ENCODE measurements at places on chromosomes 1 and 21. TPM values are rescaled to one million over a fixed set of nuclear protein-coding genes. Genes with fewer than 3 reads are reported as not detected.
A peak's percentile ranks its signal among the peaks of the same experiment; 100 is the strongest.

- DNase-seq = peak; percentile 69
Observed at GRCh38 chr1:1614204-1614953, 921 bp upstream of the MIB2 start.

- no peak for DNase-seq
Observed at GRCh38 chr1:245901037-245901436, 606.0 kb downstream of the SMYD3 start.

- no peak for DNase-seq
Observed at GRCh38 chr21:42703136-42703908, 49.9 kb downstream of the PDE9A start.

DNA sequence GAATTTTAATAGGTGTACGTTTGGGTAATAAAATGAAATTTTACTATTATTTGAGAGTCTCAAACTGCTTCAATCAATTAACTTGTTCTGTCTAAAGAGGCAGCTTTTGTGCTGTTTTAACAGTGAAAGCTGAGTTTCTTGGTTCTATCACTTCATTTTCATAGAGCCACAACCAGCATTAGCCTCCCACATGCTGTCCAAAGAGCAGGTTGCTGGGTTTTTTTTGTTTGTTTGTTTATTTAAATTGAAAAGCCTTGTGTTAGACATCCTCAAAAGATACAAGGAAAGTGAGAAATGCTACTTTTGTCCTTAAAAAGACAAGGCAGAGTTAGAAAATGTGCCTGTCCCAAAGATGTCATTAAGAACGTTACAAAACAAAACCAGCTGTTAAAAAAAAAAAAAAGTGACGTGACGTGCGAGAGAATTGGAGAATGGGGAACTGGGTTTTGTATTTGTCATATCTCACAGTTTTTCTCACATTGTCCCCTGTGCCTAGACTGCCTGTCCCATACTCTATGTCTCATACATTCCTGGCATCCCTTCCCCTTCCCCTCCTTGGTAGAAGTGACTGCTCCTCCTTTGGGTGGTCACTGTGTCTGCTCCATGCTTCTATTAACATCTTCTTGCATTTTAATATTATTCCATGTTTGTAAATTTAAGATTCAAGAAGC, 63.1 kb upstream of the CD34 start:
- no peak for DNase-seq

DNA sequence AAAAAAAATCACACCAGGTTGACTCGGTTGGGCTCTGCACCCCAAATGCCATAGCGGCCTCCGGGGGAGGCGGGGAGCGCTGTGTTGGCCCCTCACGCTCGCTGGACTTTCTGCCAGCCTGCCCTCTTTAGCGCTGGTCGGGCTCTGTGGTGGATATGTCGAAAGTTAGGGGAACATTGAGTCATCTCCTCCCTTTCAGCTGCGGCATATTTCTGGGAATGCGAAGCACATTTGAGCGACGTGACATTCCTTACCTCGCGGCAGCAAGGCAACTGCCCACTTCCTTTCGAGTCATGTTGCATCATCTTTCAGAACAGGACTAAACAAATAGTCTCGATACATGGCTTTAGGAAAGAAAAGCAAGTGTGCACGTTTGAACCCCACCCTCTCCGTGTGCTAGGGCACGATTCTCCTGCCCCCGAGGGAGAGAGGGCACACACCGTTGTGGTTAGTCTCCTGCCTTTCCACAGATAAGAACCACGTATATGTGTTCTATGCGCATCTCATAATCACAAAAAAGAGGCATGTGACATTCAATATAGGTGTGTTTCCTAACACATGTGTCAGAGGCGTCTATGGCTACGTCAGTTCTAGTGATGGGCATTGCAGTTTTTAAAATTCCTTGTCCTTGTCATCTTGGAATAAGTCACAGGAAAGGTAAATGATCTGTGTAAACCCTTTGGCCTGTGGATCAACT, 105.9 kb upstream of the SLC45A1 start:
- DNase-seq = peak; percentile 22

DNA sequence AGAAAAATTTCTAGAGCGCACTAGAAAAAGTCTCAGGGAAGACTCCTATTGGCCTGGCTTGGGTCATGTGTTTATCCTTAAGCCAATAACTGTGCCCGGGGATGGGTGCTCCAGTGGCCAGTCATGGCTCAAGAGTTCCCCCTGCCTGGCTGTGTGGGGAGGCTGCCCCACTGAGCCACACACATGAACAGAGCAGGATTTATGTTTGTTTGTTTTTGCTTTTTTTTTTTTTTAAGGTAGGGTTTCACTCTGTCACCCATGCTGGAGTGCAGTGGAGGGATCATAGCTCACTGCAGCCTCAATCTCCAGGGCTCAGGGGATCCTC, 21.8 kb downstream of the EDN2 start:
- DNase-seq = no peak

DNA sequence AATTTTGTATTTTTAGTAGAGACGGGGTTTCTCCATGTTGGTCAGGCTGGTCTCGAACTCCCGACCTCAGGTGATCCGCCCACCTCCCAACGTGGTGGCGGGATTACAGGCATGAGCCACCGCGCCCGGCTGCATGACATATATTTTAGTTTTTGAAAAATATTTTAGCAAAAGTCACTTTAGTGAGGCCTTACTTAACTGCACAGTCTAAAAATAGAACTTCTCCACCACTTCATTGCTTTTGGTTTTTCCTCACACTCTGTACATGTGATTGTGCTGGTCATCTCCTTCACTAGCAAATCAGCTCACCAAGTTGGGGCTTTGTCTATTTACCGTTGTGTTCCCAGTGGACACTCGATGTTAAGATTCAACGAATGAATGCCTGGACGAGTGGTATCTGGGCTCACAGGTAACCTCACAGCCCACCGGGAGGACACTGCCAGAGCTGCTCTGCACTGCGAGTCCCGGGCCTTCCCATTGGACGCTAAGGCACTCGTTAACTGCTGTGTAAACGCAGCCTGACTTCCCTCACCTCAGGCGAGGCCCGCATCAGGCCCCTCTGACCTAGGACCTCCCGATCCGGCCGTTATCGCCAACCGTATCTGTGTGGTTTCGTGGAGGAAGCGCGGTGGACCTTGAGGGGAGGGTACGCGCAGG, 14.0 kb upstream of the ZNF692 start:
- no peak for DNase-seq

DNA sequence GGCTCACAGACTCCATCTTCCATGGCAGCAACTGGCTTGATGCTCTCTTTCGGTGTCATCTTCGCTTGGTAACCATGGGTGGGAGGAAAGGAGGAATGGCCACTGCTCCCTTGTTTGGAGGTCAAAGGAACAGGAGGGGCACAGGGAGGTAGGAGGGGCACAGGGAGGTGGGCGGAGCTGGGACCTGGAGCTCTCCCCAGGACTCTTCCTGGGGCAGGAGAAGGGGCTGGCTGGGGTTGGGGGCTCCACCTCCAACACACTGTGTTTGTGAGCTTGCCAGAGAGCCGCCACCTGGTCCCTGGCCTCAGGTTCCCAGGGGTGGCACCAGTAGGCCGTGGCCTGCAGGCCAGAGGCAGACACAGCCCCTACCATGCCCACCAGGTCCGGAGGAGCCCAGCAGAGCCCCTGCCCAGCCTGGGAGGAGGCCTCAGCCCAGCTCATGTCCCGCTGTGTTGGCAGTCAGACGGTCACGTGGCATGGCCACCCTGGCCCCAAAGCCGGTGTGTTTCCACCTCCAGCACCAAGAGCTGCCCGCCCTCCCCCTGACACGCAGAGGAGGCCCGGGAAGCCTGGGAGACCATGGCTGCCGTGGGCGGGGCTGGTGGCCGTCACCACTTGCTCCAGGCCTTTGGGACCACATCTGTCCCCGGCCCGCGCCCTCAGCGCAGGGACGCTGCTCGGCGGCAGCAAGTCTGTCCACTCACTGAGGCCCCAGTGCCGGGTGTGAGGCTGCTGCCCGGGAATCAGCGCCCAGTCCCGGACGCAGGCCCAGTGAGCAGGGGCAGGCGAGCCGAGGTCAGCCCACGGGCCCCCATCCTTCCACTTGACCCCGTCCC, 73.9 kb downstream of the MORN1 start:
- DNase-seq = no peak

DNA sequence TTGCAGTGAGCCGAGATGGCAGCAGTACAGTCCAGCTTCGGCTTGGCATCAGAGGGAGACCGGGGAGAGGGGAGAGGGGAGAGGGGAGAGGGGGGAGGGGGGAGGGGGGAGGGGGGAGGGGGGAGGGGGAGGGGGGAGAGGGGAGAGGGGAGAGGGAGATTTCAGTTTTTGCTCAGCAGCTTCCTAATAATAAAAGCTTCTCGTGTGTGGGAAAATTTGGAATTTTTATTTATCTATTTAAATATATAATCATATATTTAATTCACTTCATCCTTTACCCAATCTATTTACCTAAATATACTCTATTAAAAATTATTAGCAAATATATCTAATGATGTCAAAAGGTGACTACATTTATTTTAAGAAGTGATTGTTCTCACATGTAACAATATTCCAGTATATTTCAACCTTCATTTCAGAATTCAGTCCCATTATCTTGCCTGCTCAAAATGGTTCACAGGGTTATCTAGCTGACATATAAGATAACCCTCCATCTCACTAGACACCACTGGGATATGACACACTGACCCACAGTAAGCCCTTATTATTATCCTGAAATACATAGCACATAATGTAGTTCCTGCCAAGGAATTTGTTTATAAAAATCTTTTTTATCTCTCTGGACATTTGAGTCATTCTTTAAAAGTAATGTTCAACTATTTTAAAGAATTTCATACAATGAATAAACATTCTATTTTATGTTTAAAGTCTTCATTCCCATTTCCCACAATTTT, 105.9 kb downstream of the GPATCH2 start:
- no peak for DNase-seq

DNA sequence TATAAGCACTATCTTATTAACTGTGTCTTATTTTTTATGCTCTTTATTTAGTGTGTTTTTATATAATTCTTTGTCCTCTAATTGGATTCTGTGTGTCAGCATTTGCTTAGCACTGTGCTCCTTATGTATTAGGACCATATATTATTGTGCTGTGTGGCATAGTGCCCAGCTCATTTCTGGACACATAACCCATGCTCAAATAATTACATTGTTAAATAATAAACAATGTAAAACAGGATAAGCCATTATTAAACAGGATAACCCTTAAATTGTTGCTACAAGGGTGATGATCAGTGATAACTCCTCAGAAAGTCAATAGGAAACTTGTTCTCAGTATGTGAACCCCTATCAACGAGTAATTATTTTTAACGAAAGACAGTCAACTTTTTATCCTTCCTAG, 150.4 kb downstream of the ADGRL4 start:
- no peak for DNase-seq

GRCh38 chr1:19477284-19478249, 7.8 kb downstream of the CAPZB start:
- DNase-seq = no peak

DNA sequence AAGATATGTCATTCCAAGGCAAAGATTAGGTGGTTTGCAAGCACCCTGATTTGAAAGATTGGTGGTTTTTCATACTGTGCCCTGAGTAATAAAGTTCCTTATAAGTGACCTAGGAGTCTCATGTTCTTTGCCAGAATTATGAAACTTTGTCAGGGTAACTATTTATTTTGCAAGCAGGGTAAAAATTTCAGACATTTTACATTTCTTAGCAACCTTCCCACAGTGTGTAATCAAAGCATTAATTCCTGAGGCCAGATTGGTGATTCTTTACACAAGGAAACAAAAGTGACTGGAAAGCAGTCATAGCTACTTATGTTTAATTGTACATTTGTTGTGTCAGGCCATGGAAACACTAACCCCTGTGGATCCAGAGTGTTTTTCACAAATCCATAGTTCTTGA, 998.0 kb upstream of the B3GALT2 start:
- DNase-seq = no peak

- DNase-seq = no peak
Observed at GRCh38 chr1:44501047-44501890, 96.2 kb downstream of the RNF220 start.

- no peak for DNase-seq
Observed at GRCh38 chr21:15520811-15521643, 208.8 kb upstream of the USP25 start.

- DNase-seq = no peak
Observed at GRCh38 chr1:45325851-45326506, 716 bp upstream of the HPDL start.

GRCh38 chr1:112716133-112716720, 1.1 kb upstream of the PPM1J start:
- peak; percentile 83 for DNase-seq

The TSPAN2 gene
- 4.5 TPM for total RNA-seq

The BNIPL gene
- 1.9 TPM for total RNA-seq

The KAZN gene
- total RNA-seq = 0.27 TPM

The PARK7 gene
- total RNA-seq = 97.1 TPM

All from naive thymus-derived CD4-positive, alpha-beta T cell (primary cell).